PC-9 (cell line): ENCODE measurements at places on chromosomes 1 and 21.

DNA sequence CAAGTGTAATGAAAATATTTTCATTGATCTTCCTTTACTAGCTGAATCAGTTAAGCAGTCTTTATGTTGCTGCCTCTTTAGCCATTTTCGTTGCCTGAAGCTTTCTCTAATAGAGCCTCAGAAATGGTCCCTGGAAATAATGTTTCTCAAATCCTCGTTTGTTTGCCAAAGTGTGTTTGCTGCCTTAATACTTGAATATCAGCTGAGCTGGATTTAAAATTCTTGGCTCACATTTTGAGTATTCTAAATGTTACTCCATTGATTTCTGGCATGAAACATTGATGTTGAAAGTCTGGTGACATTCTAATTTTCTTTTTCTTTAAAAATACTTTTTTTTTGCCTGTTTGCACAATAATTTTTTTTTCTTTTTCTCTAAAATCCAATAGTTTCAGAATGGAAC lies 84.6 kb upstream of the SERBP1 start:
- no peak for DNase-seq

GRCh38 chr1:220378571-220379302 lies 106.5 kb upstream of the RAB3GAP2 start:
- DNase-seq, result no peak

DNA sequence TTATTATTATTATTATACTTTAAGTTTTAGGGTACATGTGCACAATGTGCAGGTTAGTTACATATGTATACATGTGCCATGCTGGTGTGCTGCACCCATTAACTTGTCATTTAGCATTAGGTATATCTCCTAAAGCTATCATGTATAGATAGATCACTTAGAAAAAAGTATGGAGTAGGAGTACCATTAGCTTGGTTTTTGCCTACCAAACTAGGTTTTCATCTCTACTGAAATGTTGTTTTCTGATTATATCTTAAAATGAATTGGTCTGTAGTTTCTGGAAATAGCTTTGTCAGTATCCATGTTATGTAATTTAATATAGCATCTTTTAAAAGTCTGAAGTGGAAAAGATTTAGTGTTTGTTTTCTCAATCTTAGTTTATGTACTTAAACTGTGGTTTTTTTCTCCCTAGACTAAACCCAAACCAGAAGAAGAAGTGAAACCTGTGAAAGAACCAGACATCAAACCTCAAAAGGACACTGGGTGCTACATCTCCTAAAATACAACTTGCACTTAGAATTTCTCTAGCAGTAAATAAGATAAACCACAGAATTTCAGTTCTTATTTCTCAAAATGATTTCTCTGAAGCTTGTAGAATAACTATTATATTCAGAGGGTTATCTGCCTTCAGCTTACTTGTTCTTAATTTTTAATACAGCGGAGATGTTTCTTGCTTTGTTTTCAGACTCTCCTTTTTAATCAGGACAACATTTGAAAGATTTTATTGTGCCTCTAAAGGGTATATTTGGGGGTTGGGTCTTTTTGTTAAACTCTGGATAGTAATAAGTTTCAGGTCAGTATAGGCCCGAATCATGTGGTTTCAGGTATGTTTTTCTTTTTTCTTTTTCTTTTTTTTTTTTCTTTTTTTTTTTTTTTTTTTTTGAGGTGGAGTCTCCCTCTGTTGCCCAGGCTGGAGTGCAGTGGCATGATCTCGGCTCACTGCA lies 4.5 kb upstream of the FAM177B start:
- no peak for DNase-seq

- peak; percentile 77 for DNase-seq
Observed at GRCh38 chr1:32695098-32695904, 7.3 kb downstream of the SYNC start.

DNA sequence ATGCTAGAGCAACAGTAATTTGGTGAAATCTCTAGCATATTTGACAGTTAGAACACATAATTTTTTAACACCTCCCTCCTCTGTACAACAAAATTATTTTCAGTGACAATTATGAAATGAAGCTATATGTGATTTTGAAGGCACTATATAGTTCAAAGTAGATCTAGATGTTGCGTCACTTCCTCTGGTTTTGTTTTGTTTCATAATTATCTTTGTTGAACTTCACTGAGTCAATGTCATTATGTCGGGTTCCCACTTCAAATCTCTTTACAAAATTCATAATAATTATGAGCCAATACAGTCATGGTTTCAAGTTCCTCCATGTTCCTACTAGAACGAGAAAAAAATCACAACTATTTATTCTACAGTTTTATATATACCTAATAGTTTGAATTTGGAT lies 254.8 kb upstream of the PLXNA2 start:
- DNase-seq, result no peak

DNA sequence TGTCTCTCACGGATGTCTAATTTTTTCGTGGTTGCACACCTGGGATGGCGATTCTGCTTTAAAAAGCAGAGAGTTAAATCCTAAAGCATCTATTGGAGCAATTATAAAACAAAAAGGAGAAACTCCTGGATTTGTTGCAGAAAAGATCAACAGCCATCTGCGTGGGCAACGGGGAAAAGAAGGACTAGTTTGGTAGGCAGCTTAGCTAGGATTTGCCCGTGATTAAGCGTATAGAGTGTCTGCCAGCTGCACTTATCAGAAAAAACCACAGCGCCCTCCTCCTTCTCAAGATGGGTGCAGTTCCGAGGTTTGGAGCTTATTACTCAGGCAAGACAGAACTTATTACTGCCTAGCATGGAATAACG lies 526 bp upstream of the SLC25A24 start:
- DNase-seq, result peak; percentile 42

DNA sequence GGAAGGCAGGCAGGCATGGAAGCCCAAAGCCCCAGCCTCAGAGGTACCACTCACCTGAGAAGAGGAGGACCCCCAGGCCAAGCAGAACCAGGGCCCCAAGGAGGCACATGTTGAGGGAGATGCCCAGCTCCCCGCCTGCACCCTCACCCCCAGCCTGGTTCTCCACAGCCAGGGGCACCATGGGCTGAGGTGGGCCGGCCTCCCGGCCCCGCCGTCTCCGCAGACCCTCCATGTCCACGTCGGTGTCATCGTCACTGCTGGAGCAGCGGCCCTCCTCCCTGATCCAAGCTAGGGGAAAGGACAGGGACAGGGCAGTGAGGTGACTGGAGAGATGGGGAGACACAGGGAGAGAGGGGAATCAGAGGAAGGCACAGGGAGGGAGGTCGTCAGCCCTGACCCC lies 7.8 kb downstream of the PBXIP1 start:
- DNase-seq, result no peak

DNA sequence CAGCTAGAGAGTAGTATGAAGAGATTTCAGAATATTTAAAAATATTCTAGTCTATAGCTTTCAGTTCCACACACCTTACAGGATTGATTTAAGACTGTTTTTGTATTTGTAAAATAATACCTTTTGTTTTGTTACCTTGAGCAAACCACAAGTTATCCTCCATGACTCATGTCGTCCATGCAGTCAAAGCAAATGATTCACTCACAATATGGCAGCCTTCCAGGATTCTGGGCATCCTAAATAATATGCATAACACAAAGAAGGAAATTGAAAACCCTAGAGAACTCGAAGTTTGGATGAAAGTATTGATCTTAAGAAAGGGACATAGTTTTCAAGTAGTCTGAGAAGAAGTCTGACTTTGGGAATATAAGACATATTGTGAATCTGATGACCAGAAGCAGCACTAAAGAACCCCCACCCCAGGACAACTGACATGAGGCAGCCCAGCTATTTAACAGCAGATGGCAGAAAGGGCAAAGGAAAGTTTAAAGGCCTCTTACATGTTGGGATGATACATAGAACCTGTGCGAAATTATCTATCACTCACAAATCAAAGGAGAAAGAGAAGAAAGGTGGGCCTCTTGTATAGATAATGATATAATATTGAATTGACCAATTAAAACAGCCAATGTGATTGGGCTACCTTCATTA lies 857.9 kb downstream of the BRINP3 start:
- peak; percentile 81 for DNase-seq

DNA sequence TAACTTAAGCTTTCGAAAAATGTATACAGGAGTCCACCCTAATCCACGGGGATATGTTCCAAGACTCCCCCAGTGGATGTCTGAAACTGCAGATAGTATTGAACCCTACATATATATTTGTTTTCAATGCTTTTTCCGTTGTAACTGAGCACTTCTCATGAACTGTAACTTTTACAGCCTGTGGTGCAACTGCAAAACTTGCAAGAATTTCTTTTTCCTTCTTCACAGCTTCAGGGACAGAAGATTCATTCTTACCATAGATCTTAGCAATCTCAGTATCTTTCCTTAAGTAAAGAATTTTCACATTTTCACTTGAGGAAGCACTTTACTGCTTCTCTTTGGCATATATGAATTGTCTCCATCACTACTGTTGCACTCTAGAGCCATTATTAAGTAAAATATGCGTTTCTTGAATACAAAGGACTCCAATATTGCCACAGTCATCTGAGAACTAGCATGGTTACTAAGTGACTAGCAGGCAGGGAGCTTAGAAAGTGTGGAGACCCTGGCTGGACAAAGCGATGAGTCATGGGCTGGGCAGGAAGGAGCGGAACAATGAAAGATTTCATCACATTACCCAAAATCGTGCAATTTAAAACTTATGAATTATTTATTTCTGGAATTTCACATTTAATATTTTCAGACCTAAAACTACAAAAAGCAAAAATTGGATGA lies 14.1 kb downstream of the DPYD start:
- DNase-seq, result peak; percentile 52

- peak; percentile 41 for DNase-seq
Observed at GRCh38 chr1:25569597-25570396, 26.4 kb downstream of the LDLRAP1 start.

- peak; percentile 86 for DNase-seq
Observed at GRCh38 chr1:207740207-207740606, 11.6 kb upstream of the CD46 start.

DNA sequence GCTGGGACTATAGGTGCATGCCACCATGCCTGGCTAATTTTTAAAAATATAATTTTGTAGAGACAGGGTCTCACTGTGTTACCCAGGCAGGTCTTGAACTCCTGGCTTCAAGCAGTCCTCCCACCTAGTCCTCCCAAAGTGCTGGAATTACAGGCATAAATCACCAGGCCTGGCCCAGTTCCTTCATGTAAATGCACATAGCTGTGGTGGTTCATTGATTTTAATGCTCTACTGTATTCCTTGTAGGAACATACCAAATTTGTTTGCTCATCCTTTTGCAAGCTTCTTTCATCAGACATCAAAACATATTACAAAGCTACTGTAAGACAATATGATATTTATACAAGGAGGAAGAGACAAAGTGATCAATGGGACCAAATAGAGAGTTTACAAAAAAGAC lies 237.5 kb upstream of the ESRRG start:
- no peak for DNase-seq

DNA sequence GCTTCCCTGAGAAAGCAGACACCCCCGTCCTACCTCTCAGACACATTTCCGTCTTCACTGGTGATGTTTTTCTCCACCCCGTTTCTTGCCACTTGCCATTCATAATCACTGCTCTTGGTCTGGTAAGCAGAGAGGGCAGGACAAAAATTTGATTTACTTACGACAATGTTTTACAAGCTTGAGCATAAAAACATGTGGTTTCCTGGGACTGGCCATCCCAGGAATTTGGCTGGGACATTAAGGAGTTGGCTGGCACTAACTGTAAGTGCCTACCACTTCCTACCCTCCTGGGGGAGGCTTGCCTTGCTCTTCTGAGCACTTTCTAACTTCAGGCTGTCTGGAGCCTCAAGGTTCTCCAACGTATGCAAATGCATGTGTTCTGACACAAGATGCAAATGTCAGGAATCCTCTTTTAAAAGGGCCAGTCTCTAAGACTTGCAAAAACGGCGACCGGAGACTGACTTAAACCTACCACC lies 24.2 kb downstream of the ZBTB18 start:
- DNase-seq, result no peak

DNA sequence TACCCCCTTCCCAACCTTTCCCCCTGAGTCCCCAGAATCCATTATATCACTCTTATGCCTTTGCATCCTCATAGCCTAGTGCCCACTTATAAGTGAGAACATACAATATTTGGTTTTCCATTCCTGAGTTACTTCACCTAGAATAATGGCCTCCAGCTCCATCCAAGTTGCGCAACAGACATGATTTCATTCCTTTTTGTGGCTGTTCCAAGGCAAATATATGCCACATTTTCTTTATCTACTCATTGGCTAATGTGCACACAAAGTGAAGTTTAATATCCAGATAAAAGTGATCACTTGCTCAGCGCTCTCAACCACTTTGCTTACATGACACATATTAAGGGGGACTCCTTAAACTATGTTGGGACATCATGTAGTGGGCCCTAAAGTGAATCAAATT lies 72.4 kb upstream of the TIAM1 start:
- DNase-seq, result no peak

- DNase-seq, result no peak
Observed at GRCh38 chr1:116390195-116390594, 17.2 kb downstream of the ATP1A1 start.

DNA sequence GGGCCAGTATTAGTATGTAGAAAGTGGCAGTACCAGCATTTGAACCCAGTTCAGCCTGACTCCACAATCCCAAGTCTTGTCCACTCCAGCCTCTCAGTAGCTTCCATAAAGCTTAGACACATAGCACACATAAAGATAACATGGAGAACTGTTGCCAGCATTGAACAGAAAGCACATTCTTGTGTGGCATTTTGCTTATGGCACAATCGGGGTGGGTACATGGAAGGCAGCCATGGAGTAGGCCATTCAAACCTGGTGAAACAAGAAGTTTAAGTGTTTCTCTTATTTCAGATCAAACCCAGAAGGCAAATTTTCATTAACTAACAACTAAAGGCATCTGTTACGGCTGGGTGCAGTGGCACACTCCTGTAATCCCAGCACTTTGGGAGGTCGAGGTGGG lies 102.7 kb downstream of the HIVEP3 start:
- DNase-seq, result no peak

- DNase-seq, result no peak
Observed at GRCh38 chr1:40475268-40475667, 1.8 kb upstream of the ZFP69 start.

DNA sequence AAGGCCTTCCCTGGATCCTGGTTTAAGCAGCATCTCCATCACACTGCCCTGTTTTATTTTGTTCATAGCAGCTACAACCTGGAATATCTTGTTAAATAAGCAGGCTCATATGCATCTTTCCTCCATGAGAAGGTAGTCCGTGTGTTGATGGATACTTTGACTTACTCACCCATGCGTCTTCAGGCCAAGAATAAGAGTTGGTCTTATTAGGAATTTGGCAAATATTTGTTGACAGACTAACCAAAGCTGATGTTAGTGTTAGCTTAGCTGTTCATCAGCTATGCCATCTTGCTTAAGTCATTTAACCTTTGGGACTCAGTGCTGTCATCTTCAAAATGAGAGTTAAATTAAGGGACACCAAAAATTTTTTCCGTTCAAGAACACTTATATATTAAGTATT lies 59.2 kb downstream of the SASS6 start:
- DNase-seq, result no peak

- peak; percentile 81 for DNase-seq
Observed at GRCh38 chr1:64983110-64983509, 16.8 kb upstream of the JAK1 start.

DNA sequence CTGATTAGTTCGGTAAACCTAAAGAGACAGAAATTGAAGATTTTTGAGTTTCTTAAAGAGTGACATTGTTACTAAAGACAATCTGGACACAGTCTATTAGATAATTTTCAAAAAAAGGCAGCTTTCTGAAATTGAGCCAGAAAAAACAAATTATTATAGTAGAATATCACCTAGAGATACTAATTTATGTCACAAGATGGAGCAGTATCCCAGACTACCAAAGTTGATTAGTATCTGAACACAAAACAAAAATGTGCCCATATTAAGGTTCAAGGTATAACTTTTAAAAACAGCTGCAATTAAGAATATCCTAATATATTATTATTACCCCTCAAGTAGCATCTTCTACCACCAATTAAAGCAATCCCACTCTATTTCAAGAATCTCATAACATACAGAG lies 40.5 kb upstream of the SYT2 start:
- DNase-seq, result no peak
